ENCODE measurements at places on chromosomes 12 and 14.

DNA sequence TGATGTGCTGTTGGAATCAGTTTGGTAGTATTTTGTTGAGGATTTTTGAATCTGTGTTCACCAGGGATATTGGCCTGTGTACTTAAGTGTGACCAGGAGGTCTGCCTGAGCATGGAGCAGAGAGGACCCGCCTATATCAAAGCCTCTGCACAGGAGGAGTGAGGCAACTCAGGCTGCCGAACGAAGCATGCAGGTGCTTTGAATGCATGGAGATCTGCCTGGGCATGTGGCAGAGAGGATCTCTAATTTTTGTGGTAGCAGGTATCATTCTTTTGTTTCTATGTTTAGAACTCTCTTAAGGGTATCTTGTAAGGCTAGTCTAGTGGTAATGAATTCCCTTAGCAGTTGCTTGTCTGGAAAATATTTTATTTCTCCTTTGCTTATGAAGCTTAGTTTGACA, 26.9 kb downstream of the RAB3IP start:
- no peak for DNase-seq

- DNase-seq, result no peak
These were observed 2.3 kb downstream of the HOXC12 start for GRCh38 chr12:53956914-53957536.

GRCh38 chr14:104677512-104678332, 11.7 kb upstream of the INF2 start:
- peak; percentile 71 for DNase-seq

- no peak for DNase-seq
These were observed 442.0 kb downstream of the MED13L start for GRCh38 chr12:115835445-115835844.

DNA sequence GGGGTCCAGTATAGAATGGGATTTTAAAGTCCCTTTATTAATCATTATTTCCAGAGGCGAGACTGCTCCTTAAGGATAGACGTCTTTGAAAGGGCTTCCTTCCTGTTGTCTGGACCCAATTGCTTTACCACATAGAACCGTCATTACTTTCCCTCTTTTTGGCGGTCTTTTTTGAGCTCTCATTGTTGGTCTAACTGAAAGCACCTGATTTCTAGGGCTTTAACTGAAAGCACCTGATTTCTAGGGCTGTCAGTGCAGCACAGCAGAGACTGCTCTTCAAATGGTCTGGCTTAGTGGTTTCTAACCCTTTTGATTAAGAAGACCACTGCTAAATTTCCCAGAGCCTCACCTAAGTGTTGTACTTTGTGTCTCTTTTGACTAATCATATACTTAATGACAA, 95.8 kb downstream of the PRKCH start:
- no peak for DNase-seq

DNA sequence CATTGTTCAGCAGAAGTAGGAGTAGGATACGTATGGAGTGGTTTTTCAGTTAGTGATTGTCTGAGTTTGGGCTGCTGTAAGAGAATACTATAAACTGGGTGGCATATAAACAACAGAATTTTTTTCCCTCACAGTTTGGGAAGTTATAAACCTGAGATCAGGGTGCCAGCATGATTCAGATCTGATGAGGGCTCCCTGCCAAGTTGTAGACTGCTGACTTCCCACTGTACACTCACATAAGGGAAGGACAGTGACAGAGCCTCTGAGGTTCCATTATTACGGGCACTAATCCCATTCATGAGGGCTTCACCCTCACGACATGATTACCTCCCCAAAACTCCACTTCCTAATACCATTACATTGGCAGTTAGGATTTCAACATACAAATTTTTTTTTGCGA, 50.7 kb downstream of the ACSM4 start:
- no peak for DNase-seq

DNA sequence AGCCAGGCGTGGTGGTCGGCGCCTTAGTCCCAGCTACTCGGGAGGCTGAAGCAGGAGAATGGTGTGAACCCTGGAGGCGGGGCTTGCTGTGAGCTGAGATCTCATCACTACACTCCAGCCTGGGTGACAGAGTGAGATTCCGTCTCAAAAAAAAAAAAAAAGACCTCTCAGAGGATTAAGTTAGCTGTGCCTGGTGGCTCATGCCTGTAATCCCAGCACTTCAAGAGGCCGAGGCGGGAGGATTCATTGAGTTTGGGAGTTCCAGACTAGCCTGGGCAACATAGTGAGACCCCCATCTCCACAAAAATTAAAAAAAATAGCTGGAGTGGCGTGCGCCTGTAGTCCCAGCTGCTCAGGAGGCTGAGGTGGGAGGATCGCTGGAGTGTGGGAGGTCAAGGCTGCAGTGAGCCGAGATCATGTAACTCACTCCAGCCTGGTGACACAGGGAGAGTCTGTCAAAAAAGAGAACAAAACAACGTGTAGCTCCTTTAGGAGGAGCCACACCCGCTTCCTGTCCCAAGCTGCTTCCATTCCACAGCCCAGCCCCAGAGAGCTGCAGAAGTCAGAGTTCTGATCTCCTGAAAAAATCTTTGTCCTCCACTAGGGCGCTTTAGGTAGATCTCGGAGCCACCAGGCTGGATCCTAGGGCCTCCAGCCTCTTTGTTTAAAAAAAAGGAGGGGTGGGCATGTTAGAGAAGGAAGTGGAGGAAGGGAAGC, 11.5 kb upstream of the ULK1 start:
- no peak for DNase-seq

- no peak for DNase-seq
These were observed 53.5 kb upstream of the RAP1B start for GRCh38 chr12:68557011-68557730.

GRCh38 chr12:92337128-92337527, 191.5 kb upstream of the BTG1 start:
- DNase-seq, result no peak

DNA sequence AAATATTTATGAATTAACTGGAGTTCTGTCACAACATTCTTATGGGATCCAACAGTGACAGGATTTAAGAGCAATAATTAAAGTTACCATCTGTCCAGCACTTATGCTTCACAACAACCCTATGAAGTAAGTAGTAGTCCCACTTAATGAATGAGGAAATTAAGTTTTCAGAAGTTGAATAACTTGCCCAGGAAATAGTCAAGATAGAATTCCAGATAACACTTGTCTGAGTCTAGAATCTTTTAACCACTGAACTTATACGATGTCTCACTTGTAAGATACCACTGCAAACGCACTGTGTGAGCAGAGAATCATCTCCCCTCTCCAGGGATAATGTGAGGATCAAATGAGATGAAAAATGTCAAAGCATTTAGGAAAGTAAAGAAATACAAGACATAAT, 3.3 kb upstream of the TTC9 start:
- no peak for DNase-seq
